ENCODE measurements at places on chromosomes 2 and 18.

- DNase-seq, result no peak
Measured at GRCh38 chr2:153101187-153101586, 377.4 kb downstream of the RPRM start.

- DNase-seq, result no peak
Measured at GRCh38 chr2:221975151-221975550, 323.6 kb downstream of the PAX3 start.

- no peak for DNase-seq
Measured at GRCh38 chr2:11642972-11643371, 27.0 kb downstream of the NTSR2 start.

DNA sequence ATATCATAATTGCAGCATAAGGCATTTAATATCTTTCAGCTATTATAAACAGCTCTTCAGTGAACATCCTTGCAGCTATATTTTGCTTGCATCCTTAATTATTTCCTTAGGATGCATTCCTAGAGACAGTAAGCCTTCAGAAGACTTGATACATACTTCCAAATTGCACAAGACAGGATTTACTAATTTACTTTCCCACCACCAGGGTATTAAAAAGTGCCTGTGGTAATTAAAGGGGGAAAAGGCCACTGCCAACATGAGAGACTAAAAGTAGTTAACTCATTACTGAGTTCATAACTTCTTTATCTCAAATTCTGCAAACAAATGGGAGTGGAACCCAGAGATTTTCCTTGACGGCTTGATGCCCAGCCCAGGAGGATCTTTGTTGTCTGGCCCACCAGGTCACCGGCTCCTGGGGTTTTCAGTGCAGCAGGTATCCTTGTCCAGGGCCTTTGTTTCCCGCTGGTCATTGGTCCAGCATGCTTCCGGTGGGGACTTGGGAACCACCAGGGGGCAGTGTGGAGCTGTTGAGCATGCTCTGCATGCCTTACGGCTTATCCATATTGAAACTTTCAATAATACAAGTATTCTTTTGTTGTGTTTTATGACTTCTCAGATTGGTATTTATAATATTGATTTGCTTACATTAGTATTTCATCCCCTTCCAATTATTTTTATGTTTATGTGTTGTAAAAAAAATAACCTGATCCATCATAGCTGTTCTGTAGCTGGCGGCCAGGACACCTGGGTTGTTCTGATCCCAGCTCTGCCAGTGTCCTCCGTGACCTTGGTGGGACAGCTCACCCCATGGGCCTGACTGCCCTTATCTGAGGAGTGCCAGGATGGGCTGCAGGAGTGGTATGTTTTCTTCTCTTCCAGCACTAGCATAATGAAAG lies 61.4 kb downstream of the TGOLN2 start:
- DNase-seq, result no peak

DNA sequence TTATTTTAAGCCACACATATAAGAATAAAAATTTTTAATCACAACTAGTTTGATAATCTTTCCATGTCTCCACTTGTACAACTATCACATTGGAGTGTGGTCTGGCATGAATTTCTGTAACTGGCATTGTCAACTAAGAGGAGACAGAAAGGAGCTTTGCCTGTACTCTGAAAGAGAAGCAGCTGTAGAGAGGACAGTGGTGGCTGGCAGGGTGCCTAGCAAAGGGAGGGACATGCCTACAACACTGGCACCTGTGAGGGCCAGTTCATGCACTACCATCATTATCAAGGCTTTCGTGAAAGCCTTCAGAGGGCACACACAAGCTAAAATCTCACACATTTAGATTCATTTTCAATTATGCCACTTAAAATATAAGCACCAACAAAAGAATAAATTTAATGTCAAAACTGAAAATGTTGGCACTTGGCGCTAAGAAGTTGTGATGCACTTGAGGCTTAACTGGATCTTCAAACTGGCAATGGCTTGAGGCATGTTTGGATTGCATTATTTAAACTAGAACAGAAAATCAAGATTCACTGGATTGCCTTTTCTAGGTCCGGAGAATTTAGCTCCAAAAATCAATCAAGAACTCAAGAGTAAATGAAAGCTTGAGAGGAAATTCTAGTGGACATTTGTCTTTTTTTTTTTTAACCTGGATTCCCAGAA lies 238.6 kb downstream of the ZNF385B start:
- no peak for DNase-seq

- DNase-seq, result no peak
Measured at GRCh38 chr2:241368643-241369042, 12.6 kb downstream of the FARP2 start.

DNA sequence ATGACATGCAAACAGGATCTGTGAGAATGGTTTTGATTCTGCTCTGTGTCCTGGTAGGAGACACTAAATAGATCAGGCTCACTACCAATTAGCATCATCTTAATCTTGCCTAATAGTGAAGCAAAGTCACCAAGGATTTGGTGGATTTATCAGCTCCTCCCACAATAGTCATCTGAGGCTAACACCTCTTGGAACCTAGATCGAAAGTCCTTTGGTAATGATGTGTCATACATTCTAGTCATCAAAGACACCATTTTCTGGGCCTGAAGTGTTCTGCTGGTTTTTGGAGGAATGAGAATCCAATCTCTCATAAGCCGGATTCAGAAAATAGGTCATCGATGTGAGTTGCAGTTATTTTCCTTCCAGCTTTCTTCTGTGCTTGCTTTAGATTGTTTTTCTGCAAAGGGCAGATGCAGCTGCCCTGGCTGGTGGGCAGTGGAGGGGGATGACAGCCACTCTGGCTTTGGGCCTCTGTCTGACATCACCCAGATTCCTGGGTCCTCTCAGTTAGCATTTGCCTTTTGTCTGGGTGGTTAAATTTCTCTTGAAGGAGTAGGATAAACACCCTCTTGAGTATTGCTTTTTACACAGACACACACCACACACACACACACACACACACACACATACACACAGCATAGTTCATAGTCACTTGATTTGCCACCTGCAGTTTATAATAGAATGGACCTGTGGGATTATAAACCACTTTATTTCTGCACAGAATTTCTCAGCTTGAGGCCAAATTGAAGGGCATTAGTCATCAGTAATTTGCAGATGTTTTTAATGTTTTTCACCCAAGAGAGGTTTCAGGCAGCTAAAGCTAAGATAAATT lies at the start of gene MYO3B:
Gene MYO3B (plus strand): TSS at position 198 of the 832 bp plus-strand sequence. CDS start 141 bp downstream, at position 339.
- peak; percentile 46 for DNase-seq

- no peak for DNase-seq
Measured at GRCh38 chr2:19764998-19765397, 136.8 kb downstream of the TTC32 start.

DNA sequence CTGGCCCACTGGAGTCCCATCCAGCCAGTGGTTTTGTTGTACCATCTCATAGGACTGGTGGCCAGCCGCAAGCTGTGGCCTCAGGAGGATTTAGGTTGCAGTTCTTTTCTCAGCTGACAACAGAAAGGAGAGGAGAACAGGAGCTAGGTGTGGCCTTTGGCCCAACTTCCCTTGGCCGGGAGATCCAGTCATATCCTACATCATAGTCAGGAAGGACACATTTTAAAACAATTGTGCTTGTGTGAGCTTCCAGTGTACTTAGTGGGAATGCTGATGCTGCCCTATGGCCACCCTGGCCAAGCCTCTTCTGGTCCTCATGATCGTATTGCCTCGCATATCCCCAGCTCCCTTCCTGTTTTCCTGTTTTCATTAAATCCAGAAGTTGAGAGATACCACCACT lies 98.1 kb downstream of the WDSUB1 start:
- DNase-seq, result no peak

DNA sequence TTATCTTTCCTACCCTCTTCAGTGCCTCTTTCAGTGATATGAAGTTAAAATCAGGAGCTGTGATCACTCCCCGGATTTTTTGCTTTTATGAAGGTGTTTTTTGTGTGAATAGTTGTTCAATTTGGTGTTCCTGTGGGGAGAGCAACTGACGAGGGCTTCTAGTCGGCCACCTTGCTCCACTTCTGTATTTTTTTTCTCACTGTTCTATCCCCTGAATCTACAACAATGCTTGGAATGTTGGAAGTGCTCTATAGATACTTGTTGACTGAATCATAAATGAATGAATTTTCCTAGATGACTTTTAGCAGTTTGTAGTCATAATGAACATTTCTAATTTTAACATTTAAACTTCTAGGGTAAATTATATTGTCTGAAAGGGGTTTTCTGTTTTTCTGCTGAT lies 247.3 kb downstream of the ZNF385B start:
- no peak for DNase-seq

All from AG09309 (cell line).